NCI-H446 treated with DMSO at 0.1 percent for 48 hours (cell line): ENCODE measurements at places on chromosomes 3 and 15.
A peak's percentile ranks its signal among the peaks of the same experiment; 100 is the strongest.

GRCh38 chr3:154120961-154121700 is at the start of gene ARHGEF26:
Gene ARHGEF26, plus strand, starts transcription at chr3:154121390. Its CDS starts 603 bp downstream, at chr3:154121993.
- DNase-seq = peak; percentile 45

GRCh38 chr3:134752761-134753461 is 42.1 kb upstream of the EPHB1 start:
- no peak for DNase-seq

DNA sequence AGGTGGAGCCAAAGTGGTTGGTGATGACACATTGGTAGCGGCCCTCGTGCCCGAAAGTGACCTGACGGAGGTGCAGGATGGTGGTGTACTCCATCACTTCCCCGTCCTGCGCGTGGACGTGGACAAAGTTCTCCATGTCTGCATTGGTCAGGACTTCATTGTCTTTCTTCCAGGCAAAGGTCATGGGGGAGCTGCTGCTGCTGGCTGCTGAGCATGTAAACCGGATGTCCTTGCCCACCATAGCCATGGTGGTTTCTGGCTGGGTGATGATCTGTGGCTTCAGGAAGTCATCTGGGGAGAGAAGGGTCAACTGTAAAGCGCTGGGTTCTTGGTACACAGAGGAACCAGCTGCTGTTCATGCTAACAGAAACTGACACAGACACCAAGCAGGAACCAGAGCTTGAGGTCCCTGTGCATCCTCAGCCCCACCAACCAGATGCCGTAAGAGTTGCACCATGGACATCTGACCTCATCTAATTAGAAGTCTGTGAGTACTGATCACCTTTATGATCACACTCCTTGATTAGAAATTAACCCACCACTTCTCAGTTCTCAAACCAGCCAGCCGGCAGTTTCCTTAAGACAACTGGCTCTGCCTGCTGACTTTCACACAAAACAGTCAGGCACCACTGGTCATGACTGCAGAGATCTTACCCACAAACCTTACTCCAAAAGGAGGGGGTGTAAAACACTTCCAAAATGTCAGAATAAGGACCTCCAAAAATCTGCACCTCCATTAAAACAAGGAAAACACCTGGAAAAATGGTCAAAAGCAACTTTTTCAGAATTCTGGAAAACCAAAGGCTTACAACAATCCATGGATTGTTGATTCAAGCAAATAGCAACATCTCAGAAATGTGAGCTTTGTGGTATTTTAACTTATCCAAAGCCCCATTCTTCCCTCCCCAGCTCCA is 114.6 kb downstream of the LRIG1 start:
- no peak for DNase-seq

- DNase-seq = no peak
Measured at GRCh38 chr3:99499235-99500158, 138.9 kb upstream of the COL8A1 start.

- no peak for DNase-seq
Measured at GRCh38 chr15:100241572-100242482, 99.9 kb downstream of the ADAMTS17 start.

- no peak for DNase-seq
Measured at GRCh38 chr15:29692527-29692926, 129.7 kb downstream of the TJP1 start.

- DNase-seq = no peak
Measured at GRCh38 chr15:96695426-96695825, 364.9 kb downstream of the NR2F2 start.

GRCh38 chr3:151584566-151584965 is 123.7 kb upstream of the IGSF10 start:
- no peak for DNase-seq

DNA sequence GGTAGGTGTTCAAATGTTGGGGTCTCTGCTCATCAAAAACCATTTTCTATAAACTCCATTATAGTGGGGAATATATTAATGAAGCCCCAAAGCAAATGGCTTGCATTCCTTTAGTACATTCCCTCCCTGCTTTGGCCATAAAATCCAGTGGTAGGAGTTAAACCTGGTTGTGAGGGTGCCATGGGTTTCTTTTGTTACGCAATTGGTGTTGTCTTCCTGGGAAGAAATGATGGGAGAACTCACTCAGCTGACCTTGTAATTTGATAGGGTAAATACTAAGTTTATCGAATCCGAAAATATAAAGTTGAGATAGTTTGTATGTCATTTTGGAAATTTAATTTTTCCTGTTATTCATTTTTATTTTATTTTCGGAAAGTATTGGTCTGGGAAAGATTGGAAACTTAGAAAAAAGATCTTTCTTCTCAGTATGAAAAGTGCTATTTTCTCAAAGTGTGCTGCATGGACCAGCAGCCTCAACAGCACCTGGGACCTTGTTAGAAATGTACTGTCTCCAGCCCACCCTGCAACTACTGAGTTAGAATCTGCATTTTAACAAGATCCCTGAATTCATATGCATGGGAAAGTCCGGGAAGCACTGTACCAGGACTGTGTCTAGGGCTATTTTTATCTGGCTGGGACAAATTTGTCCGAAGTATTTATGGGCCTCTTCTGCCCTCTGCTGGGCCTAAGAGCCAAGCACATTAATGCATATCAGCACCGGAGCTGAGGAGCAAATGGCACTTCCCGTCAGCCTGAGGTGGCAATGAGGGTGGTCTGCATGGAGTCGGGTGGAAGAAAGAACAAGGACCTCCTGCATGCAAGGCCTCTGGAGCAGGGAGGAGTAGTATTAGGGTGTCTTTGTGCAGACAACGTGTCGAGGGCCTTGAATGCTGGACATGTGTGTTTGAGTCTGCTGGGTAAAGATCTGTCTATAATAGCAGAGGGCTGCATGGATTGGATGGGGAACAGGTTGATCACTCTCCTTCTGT is 54.7 kb downstream of the FAM81A start:
- DNase-seq = peak; percentile 24

GRCh38 chr3:115272036-115272824 is 125.1 kb upstream of the ZBTB20 start:
- DNase-seq = peak; percentile 87

- no peak for DNase-seq
Measured at GRCh38 chr3:152149832-152150231, 118.9 kb upstream of the MBNL1 start.

- no peak for DNase-seq
Measured at GRCh38 chr3:58000306-58001085, 7.7 kb upstream of the FLNB start.

DNA sequence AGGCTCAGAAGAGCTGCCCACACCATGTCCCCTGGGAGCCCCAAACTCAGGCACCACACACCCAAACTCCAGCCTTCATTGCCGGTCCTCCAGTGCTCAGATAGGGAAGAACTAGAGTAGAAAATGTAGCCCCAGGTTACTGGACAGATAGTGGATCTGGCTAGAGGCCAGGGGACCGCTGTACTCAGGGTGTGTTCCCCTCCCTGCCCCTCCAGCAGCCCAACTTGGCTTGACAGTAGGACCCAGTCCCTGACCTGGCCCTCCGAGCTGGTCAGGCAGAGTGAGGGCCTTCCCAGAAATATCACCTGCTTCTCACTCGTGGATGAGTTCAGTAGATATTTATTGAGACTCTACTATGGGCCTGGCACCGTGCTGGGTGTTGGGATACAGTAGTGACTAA is 100.0 kb downstream of the CORO2B start:
- no peak for DNase-seq

DNA sequence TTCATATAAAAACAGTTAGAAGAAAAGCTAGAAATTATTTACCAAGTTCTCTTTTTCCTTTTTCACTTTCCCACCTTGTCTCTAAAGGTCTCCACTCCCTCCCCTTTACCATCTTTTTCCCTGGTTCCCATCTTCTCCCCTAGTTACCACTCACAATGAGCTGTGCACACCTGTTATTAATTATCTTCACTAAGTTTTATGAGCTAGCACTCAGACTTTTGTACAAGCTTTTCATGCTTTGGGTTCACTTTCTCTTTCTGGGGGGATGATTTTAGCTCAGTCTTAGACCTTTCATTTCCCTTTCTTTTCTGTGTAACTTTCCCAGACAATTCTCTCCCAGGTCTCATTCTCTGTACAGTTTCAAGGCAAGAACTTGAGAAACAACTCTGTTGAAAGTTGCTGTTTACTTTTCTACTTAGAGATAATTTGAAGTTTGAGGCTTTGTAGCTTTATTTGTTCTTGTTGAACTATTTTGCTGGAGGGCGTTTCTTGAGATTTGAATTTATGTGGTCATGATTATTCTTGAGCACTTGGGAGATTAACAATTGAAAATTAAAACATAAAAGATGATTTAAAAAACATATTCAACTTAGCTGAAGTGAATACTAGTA is 24.0 kb upstream of the AADAC start:
- no peak for DNase-seq

- no peak for DNase-seq
Measured at GRCh38 chr3:107523289-107523538, 452 bp downstream of the BBX start.

GRCh38 chr3:146342989-146343388 is 92.1 kb upstream of the PLSCR4 start:
- DNase-seq = no peak

DNA sequence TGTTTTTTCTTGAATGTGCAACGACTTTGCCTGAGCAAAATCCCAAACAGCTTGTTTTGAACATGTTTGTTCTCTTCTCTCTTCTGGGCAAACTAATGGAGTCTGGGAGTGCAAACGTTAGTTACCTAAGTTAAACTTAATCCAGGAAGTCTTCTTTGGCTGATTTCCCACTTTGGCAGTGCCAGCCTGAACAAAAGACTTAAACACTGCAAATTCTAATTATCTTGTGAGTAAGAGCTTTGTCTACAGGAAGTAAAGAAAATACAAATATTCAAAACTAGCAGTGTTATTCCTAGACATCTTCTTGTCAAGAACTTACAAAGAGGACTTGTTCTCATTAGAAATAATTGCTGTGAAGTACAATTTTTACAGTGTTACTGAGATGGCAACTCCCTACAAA is 16.7 kb upstream of the DENND6A start:
- DNase-seq = no peak

DNA sequence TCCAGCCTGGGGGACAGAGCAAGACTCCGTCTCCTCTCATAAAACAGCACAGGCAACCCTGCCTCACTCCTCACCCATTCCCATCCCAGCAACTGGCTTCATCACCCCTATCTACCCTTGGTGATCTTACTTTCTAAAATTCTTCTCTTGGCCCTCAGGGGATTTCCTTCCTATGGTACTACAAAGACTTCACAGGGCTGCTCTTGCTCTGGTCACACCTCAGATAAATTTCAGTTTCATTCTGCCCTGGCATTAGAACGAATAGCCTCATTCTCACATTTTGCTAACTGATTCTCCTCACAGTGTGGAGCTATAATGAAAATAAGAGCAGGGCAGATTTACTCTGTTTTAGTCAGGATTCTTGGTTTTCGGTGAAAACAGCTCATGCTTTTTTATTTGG is 22.1 kb upstream of the CRBN start:
- no peak for DNase-seq

DNA sequence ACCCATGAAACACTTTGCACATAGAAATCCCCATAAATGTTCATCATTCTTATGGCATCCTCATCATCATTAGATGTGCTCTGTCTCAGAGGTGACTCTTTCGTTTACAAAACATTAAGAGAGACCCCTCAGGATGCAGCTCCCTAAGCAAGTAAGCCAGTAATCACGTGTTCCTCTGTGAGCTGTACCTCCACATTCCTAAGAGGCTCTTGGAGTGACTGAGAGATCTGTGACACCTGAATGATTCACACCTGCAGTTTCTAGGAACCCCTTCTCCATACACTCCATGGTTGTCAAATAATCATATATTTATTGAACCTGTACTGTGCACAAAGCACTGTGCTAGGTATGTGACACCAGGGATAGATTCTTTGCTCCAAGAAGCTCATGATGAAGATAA is 602.4 kb downstream of the UNC13C start:
- DNase-seq = no peak

DNA sequence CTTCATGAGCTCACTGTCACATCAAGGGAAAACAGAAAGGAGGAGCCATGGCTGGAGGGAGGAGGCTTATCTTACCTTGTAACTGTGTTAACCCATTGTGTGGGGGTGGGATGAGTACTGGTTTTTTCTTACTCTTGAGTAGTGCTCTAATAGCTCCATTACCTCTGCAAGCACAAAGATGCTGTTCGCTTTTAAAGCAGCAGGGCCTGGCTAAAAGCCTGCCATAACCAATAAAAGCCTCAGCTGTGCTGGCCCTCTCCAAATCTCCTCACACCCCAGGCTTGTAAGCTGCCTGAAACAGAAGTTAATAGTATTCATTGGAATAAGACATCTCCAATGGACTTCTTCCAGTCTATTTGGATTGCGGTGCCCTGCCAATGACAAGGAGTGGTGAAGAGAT is 544.1 kb downstream of the TUSC7 start:
- DNase-seq = no peak

DNA sequence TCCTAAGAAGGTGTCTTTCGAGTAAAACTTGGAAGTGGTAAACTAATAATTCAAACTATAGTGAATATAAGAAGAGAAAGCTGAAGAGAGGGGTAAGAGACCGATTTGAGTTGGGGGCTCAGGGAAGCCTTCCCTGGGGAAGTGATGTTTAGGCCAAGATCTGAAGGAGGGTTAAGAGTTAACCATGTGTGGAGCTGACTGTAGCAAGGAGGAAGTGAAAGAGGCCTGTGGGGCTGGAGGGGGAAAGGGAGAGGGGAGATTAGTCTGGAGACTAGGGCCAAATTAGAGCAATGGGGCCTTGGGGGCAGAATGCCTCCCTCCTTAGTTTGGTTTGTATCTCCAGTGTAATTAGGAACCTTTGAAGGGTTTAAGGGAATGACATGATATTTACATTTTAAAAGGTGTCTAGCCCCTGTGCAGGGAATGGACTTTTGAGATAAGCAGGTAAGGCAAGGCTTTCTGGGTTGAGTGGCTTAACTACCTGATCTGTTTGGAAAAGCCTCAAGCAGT is 2.2 kb downstream of the ZNF592 start:
- no peak for DNase-seq

DNA sequence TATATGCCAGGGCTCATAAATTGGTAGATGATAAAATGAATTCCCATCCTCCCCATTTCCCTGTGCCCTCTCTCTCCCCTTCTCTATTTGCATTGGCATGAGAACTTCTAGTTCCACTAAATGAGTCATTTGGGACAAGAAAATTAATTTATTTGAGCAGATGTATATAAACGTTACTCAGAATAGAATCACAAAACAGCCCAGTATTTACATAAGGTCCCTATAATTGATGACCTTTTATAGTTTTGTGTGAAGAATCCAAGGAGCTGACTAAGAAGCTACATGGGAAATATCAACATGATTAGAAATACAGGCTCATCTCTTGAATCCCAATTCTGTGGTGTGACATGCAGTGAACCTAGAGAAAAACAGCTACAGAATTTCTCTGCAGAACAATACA is 617.7 kb upstream of the NR2F2 start:
- no peak for DNase-seq

DNA sequence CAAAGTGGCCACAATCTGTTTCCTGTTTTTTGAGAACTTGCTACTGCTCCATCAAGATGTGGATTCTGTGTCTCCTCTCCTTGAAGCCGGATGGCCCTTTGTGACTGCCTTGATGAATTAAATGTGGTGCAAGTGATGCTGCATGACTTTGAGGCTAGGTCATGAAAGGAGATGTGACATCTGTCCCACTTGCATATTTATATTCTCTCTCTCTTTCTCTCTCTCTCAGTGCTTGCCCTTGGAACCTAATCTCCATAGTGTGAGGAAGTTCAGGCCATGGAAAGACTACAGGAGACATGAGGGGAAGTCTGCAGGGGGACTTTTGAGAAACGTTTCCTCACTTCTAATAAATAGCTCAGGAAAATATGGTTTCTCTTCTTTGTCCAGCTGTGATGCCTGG is 50.0 kb upstream of the ADPGK start:
- no peak for DNase-seq
